Stimulated activated CD4-positive, alpha-beta T cell treated with anti-CD3 and anti-CD28 coated beads, Interleukin-12 subunit alpha, Interleukin-12 subunit beta, amount 100 ng/mL, for 4 hours (primary cell): ENCODE measurements at places on chromosomes 4 and X.

DNA sequence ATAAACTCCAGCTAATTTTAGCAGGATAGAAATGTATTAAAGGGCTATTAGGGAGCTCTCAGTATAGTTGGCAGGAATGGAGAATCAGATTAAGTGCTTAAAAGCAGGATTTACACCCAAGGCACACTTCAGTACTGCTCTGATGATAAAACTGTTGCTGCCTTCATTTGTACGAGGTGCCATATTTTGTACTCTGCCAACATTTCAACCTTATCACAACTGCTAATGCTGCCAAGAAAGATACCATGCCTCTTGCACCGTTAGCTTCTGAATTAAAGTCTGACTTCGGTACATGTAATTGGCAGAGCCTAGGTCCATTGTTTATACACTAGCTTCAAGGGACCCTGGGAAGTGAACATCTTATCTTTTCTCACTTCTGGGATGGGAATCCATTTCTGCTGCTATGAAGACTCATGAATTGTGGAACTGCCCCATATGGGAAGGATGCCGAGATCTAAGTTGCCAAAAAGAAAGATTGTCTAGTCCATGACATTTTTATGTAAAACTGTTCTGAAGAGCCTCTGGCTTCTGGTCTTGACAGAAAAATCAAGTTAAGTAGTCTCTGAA is 624.0 kb upstream of the IGFBP7 start:
- no peak for DNase-seq

- DNase-seq = peak; percentile 37
These were observed 134.2 kb downstream of the EIF4E start for GRCh38 chr4:98794565-98795205.

DNA sequence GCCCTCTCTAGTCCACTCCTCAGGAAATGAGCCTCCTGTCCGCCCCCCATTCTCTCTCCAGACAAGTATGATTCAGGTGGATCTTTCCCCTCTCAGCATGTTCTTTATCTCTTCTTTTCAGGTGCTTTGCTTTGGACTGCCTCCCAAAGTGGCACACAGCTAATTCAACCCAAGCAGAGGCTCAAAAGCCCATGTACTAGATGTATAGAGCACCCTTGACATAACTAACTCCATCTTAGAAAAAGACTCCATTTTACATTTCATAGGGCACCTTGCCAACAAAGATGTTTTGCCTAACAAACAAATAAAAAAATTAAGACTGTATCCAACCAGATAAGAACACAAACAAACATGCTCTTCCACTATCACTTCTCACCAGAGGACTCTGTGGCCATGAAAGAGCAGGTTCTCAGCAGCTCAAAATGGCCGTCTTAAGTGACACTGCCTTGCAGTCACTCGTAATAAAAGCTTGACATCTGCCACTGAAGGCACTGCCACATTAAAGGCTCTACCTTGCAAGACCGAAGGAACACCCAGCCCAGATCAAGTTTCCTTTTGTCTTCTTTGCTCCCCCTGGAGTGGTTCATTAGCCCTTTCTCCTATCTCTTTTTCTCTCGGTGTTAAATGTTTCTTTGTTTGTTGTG is 84.9 kb upstream of the TAB3 start:
- DNase-seq = no peak

GRCh38 chr4:186265683-186266652 is at the start of gene F11:
F11 (plus strand) TSS chr4:186266189; CDS start chr4:186267137, 948 bp downstream.
- DNase-seq = no peak

GRCh38 chr4:85489273-85489981 is 14.5 kb downstream of the ARHGAP24 start:
- no peak for DNase-seq

DNA sequence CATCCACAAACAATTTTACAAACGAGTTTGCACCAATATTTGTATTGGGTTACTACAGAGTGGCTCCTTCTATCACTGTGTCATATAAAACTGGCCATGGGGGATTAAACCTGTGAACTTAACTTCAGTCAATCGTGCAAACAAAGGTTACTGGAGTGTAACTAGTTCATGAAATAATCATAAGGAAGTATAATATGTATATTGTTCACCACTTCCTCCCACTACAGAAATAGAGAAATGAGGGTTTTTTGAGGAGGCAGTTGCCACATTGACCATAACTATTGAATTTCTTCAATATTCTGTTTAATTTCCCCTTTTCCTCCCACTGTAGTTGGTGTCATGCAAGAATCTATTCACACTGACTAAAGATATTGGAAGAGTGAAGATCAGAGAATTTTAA is at the start of gene GPR82:
Gene GPR82 (plus strand): TSS at position 356 of the 400 bp plus-strand sequence. CDS start 2,846 bp downstream, outside the sequence.
- DNase-seq = no peak

GRCh38 chrX:115400960-115401359 is 111.4 kb downstream of the LUZP4 start:
- no peak for DNase-seq
